Right lung (tissue), 10 donors: ENCODE measurements at places on chromosomes 1 and 21.

DNA sequence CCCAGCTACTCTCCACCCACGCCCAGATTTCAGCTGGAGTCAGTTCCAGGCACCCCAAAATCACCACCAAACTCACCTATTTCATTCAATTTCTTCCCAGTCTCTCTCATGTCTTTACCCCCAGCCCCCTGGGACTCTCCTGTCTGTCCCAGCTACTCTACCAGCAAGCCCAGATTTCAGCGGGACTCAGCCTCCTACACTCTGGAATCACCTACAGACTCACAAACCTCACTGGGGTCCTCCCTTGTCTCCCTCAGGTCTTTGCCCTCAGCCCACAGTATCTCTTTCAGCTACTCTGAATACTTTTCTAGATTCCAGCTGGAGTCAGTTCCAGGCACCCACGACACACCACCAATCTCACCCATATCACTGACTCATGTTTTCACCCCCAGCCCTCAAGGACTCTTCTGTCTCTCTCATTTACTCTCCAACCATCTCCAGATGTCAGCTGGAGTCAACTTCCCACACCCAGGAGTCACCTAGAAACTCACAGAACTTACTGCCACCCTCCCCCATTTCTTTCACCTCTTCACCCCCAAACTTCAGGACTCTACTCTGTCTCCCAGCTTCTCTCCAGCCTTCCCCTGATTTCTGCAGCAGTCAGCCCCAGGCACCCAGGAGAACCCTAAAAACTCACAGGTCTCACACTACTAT lies 1529.3 kb upstream of the TPTE start:
- no peak for DNase-seq

GRCh38 chr1:192235127-192235526 lies 76.9 kb downstream of the RGS18 start:
- no peak for DNase-seq

DNA sequence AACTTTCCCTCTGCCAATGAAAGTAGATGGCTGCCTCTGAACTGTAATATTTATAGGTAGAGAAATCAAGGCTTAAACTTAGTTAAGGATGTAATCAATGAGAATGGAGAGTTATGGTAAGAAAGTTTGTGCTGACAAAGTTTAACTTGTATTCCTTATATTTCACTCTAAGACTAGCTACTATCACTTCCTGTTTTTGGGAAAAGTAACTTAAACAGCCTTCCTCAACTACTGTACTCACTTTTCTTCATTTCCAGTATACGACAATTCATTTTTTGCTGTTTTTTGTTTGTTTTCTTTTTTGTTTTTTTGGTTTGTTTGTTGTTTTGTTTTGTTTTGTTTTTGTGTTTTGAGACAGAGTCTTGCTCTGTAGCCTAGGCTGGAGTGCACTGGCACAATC lies 3.7 kb downstream of the RGS18 start:
- no peak for DNase-seq

- DNase-seq = no peak
Observed at GRCh38 chr1:88062650-88063153, 621.4 kb upstream of the PKN2 start.

DNA sequence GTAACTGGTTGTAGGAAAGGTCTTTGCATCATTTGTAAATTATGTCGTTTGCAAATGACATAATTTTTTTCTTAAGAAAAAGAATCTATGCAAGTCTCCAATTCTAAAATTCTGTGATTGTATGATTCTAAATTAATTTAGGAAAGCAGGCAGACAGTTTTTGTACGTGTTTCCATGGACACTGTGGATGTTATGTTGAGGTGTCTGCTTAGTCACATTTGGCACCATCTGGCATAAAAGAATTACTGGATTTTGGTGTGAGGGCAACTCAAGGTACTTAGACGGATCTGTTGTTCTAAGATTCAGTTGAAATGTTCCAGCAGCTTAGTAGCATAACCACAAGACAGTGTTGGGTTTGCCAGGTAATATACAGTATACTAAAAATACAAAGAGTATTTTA lies 42.5 kb downstream of the C1orf21 start:
- DNase-seq = no peak

- no peak for DNase-seq
Observed at GRCh38 chr1:21124846-21125245, 51.9 kb downstream of the EIF4G3 start.

- DNase-seq = no peak
Observed at GRCh38 chr1:181981821-181982220, 79.7 kb downstream of the ZNF648 start.

- DNase-seq = no peak
Observed at GRCh38 chr1:3914331-3914851, 14.3 kb upstream of the C1orf174 start.

- DNase-seq = no peak
Observed at GRCh38 chr1:173661763-173662162, 7.9 kb downstream of the ANKRD45 start.

- DNase-seq = no peak
Observed at GRCh38 chr1:157006676-157007075, 38.9 kb downstream of the ARHGEF11 start.

DNA sequence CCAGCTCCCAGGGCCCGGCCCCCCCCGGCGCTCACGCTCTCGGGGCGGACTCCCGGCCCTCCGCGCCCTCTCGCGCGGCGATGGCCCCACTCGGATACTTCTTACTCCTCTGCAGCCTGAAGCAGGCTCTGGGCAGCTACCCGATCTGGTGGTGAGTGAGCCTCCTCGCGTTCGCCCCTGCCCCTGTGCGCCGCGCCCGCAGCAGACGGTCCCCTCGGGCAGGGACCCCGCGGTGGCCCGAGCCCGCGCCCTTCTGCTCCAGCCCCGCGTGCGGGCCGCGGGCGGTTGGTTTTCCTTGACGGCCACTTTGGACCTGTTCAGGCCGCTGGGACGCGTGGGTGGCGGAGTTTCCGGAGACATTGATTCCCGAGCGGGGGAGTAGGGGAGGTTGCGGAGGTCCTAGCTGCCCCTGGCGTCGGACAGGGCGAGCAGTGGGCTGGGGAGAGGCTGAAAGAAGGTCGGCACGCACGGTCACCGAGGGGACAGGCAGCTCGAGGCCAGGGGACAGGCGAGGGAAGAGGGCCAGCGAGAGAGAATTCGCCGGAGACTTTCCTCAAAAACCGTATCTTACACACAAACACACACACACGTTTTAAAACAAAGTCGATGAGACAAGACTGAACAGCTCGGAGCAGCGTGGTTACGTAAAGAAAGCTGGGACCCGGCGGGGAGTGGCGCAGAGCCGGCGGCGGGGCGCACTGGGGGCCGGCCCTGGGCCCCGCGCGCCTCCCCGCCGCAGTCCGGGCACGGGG lies 427 bp downstream of the WNT3A start:
- DNase-seq = no peak

GRCh38 chr1:18535391-18536210 lies 54.9 kb downstream of the KLHDC7A start:
- DNase-seq = no peak

GRCh38 chr21:45774291-45774690 lies 130.8 kb downstream of the PCBP3 start:
- no peak for DNase-seq

- peak; percentile 96 for DNase-seq
Observed at GRCh38 chr1:30823969-30824735, 66.6 kb upstream of the LAPTM5 start.

- DNase-seq = no peak
Observed at GRCh38 chr1:119829625-119830024, 18.4 kb upstream of the REG4 start.

GRCh38 chr1:20381045-20381641 lies 90.5 kb downstream of the VWA5B1 start:
- no peak for DNase-seq

- DNase-seq = no peak
Observed at GRCh38 chr1:30274976-30275621, 448.3 kb downstream of the MATN1 start.

- no peak for DNase-seq
Observed at GRCh38 chr1:109637446-109637845, 17.8 kb downstream of the AMPD2 start.

GRCh38 chr21:43933199-43933598 lies 68.2 kb downstream of the AGPAT3 start:
- DNase-seq = no peak

DNA sequence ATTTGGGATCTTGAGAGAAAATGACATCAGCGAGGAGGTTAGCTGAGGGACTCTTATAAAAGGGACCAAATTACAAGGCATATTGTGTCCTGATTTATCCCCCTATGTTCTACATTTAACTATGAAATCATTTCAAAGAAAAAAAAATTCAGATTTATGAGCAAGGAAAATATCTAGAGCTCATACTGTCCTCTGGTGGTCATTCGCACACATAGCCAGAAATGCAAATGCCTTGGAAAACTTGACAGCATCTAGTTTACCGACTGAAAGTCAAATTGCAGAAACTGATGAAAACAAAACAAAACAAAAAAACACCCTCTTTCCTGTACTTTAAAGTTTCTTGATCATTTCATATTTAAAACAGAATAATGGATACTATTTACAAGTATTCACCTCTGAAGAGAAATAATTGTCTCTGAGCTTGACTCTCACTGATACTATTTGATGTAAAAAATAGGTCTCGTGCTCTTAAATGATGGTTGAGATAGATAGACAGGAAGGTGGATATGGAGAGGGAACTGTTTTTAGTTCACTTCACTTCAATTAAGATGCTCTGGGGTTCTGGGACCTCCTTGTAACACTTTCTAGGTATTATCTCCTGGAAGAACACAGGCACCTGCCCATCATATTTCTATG lies 253.8 kb downstream of the PCP4 start:
- DNase-seq = peak; percentile 15

DNA sequence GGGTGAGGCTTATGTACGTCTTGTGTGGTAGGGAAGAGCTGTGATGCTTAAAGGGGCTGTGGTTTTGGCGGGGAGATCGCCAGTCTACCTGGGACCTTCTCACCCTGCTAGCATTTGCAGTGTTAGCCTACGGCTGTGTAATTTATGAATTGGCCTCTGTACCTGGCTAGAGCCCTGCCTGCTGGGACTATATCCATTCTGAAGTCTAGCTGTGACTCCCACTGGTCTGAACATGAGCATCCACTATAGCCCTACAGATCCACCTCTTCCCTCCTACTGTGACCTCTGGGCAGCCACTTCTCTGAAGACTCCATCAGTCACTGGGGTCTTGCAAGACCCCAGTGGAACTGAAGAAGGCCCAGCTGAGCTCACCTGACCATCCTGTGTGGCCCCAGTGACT lies 73.7 kb downstream of the MT1HL1 start:
- DNase-seq = no peak

- peak; percentile 91 for DNase-seq
Observed at GRCh38 chr21:39004634-39005501, 178.4 kb downstream of the PSMG1 start.

DNA sequence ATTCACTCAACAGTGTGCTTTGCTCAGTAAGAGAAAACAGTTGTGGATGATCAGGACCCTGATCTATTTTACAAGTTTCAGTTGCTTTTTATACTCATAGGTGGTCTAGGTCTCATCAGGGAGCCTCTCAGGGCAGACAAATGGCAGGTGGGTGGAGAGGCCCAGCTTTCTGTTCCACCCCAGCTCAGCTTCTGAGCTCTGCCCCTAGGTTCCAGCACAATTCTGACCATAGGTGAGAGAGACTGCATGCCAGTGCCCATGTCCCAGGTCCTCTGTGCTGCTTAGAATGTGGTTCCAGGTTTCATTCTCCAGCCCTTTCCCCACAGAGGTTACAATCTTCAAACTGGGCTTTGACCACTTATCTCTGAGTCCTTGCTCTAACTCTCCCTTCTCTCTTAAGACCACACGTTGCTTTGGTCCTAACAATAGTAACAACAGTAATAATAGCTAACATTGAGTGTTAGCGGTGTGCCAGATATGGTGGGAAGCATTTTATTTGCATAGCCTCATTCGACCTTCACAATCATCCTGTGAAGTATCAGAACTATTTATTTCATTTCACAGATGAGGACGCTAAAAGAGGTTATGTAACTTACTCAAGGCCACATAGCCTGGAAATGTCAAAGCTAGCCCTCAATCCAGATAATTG lies 19.6 kb upstream of the DUSP10 start:
- no peak for DNase-seq
